Lung (tissue), 17 donors: ENCODE measurements at places on chromosomes 4 and X.

DNA sequence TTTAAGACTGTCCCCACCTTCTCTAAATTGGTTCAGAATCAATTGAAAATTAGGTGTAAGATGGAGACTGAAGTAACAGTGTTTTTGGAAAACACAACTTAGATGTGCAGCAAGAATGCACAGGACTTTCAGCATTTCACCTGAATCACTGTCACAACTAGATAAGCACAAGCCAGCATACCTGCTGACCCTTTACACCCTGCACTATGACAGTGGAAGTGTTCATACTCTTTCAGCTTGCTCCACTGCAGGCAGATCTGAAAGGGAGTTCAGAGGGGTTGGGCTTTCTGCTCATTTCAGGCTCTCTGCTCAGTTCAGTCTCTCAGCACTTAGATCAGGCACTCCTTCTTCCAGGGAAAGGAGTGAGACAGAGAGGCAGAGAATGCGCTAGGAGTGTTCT, 22.8 kb downstream of the DCUN1D4 start:
- H3K27ac ChIP-seq = no peak overlapping the region
- H3K4me1 ChIP-seq = no peaks in the 10 kb centered on the region
- no peaks in the 10 kb centered on the region for H3K27me3 ChIP-seq
- H3K36me3 ChIP-seq = peaks cover 28% of the 10 kb centered on the region
- no peak for DNase-seq

DNA sequence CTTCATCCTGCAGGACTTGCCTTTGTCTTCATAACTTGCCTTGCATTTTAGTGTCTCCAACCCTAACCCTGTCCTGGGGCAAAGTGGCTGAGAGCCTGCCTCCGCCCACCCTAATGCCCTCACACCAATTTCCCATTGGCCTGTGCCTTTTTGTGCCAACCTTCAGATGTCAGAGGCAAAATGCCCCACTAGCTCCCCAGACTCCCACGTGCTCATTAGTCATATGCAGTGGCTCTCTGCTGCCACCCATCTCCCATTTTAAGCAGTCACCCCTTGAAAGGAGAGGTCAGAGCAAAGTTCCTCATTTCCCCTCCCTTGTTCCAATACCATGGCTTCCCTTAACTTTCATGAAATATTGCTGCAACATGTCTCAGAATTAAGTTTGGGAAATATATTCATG, 74.8 kb upstream of the PASD1 start:
- DNase-seq = no peak
- no peaks in the 10 kb centered on the region for H3K27me3 ChIP-seq
- no peaks in the 10 kb centered on the region for H3K36me3 ChIP-seq

DNA sequence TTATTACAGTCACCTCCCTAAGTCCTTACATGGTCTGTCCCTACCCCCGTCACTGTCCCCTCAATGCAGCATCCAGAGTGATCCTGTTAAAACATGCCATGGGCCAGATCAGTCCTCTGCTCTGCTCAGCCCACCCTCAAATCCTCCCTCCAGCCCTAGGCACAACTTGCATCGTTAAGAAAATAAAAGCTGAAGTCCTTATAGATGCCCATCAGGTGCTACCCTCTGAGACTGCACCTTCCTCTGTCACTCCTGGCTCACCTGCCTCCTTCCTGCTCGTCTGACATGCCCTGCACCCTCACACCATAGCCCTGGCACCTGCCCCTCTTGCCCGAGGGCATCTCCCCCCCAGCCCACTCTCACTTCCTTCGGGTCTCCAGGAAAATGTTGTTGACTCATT, 4.1 kb downstream of the STK32B start:
- H3K27ac ChIP-seq = no peak overlapping the region
- no peaks in the 10 kb centered on the region for H3K27me3 ChIP-seq
- DNase-seq = no peak
- H3K36me3 ChIP-seq = no peaks in the 10 kb centered on the region
- no peak overlapping the region for H3K4me3 ChIP-seq

DNA sequence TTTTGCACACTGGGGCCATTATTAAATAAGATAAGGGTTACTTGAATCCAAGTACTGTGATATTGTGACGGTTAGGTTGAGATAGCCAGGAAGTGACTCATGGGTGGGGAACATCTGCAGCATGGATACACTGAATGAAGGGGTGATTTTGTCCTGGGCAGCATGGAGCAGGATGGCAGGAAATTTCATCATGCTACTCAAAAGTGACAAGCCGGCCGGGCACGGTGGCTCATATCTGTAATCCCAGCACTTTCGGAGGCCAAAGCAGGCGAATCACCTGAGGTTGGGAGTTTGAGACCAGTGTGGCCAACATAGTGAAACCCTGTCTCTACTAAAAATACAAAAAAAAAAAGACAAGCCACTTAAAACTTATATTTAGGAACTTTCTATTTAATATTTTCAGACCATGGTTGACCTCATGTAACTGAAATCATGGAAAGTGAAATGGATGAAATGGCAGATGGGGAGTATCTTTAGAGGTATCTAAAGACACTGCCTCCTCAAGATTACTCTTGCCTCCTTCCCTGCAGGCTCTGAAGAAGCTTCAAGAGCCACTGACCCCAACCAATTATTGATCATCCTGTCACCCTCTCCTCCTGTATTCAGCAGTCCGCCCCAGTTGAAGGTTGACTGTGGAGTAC, 3.9 kb upstream of the TRIM60 start:
- no peaks in the 10 kb centered on the region for H3K36me3 ChIP-seq
- no peak overlapping the region for H3K27ac ChIP-seq
- no peaks in the 10 kb centered on the region for H3K27me3 ChIP-seq
- no peak for DNase-seq

GRCh38 chr4:10160281-10160856, 43.8 kb upstream of the WDR1 start:
- H3K27ac ChIP-seq = no peak overlapping the region
- no peaks in the 10 kb centered on the region for H3K4me1 ChIP-seq
- peak; percentile 38 for DNase-seq
- no peak overlapping the region for H3K4me3 ChIP-seq
- H3K27me3 ChIP-seq = no peaks in the 10 kb centered on the region
- H3K36me3 ChIP-seq = no peaks in the 10 kb centered on the region

DNA sequence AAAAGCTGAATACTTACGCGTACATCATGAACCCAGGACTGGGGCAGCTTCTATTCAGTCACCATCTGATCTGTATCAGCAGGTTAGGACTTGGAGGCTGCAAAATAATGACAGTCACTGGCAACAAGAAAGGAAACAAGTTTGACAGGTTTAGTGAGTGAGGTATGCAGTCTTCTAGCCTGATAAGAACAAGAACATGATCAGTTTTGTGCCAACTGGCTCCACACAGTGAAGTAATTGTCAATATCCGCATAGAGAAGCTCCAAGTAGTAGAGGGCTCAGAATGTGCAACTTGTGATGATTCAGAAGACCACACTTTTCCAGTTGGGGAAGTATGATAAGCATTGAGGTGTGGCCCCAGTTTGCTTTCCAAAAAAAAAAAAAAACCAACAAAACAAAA, at the start of gene TMPRSS11F:
TMPRSS11F (minus strand) TSS at position 77 of the 400 bp plus-strand sequence; CDS start at position 28, 49 bp downstream.
- H3K4me1 ChIP-seq = no peaks in the 10 kb centered on the region
- no peak within 1 kb of the TSS for H3K27ac ChIP-seq
- H3K27me3 ChIP-seq = no peaks in the 10 kb centered on the region
- no peak within 1 kb of the TSS for H3K4me3 ChIP-seq
- no peak for DNase-seq

DNA sequence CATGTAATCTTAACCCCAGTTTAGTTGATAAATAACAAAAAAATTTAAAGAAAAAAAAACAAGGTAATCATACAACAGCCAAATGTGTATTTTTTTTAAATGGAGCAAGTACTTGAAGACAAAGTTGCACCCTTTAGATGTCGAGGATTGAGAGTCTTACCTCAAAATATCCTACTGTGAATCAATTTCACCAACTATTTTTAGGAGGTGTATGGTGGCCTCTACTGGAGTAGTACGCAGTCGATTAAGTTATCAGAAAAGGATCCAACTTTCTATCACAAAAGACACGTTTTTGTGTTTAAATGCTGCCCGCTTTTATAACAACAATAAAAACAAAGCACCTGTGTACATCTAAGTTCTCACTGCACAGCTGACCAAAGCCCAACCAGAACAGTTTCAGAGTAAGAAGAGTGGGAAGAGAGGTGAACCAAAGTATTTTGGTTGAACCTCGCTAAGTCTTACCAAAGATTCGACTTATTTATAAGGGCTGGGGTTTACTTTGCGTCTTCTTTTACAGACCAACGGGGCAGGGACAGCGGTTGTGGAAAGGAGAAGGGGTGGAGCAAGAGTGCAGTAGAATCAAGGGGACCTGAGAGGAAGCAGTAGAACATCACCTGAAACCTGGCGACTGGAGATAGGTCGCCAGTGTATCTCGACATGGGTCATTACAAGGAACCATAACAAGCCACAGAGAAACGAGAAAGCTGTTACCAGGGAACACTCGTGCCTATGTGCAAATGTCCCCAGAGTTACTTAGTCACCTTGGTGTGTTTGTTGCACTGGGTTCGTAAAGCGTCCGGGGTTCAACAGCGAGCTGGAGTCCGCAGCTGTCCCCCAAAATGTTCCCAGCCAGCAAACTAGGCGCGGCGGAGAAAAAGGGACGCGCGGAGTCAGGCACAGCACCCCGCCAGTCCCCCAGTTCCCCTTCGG, 1.1 kb downstream of the RPS6KA6 start:
- peak overlapping the region; percentile 56 for H3K4me3 ChIP-seq
- no peak overlapping the region for H3K27ac ChIP-seq
- no peak for DNase-seq
- H3K27me3 ChIP-seq = peaks cover 2% of the 10 kb centered on the region
- H3K36me3 ChIP-seq = no peaks in the 10 kb centered on the region

DNA sequence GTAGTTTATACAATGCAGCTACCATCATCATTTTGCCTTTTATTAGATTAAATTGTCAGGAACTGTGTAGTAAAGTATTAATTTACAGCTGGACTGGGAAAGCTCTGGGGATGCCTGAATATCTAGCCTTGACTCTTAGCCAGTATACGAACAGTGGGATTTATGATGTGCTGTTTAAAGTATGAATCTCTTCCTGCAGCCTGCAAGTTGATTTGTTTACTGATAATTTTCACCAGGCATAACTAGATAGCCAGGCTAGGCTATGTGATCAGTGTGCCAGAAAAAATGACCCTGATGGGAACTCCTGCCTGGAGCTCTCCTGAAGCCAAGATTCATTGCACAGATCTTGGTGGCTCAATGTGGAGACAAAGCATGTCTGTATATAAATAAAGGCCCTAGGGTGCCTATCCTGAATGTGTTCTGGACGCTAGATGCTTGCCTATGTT, 119.2 kb downstream of the SCLT1 start:
- DNase-seq = peak; percentile 82
- H3K27me3 ChIP-seq = no peaks in the 10 kb centered on the region
- H3K27ac ChIP-seq = no peak overlapping the region
- H3K4me1 ChIP-seq = no peaks in the 10 kb centered on the region
- H3K36me3 ChIP-seq = no peaks in the 10 kb centered on the region

DNA sequence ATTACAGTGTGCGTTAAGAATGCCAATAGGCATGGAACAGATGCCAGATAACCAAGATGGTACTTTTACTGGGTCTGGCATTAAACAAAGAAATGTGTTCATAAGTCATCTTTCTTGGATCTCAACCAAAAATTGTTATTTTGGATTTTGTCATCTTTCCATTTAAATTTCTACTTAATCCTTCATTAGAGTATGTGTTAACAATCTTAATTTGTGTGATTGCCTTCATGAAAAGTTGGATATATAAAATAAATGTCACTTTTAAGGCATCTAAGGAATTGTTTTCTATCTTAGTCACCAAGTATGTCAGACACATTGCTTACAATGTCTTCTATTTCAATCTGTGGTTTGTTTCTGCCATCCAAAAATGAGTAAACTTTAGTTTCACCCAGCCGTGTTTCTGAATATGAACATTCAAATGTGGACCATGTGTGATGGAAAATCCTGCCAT, 87.5 kb downstream of the PALLD start:
- no peaks in the 10 kb centered on the region for H3K4me1 ChIP-seq
- no peak for DNase-seq
- H3K36me3 ChIP-seq = no peaks in the 10 kb centered on the region
- no peak overlapping the region for H3K4me3 ChIP-seq

DNA sequence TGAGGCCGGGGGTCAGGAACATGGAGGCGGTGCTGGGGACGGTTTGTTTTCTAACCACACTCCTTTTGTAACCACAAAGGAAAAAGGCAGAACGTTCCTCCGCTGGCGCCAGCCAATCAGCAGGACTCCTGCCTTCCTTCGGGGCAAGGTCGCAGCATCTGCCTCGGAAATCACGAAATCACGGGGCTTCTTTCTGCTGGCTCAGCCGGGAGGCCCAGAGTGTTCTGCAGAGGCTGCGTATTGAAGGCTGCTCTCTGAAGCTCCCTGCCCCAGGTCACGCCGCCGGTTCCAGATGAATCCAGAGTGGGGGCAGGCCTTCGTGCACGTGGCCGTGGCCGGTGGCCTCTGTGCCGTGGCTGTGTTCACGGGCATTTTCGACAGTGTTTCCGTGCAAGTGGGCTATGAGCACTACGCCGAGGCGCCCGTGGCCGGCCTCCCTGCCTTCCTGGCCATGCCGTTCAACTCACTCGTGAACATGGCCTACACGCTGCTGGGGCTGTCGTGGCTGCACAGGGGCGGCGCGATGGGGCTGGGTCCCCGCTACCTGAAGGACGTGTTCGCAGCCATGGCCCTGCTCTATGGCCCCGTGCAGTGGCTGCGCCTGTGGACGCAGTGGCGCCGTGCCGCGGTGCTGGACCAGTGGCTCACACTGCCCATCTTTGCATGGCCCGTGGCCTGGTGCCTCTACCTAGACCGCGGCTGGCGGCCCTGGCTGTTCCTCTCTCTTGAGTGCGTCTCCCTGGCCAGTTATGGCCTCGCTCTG, 9.4 kb downstream of the TMEM187 start:
- no peak overlapping the region for H3K4me3 ChIP-seq
- no peaks in the 10 kb centered on the region for H3K4me1 ChIP-seq
- no peaks in the 10 kb centered on the region for H3K36me3 ChIP-seq

DNA sequence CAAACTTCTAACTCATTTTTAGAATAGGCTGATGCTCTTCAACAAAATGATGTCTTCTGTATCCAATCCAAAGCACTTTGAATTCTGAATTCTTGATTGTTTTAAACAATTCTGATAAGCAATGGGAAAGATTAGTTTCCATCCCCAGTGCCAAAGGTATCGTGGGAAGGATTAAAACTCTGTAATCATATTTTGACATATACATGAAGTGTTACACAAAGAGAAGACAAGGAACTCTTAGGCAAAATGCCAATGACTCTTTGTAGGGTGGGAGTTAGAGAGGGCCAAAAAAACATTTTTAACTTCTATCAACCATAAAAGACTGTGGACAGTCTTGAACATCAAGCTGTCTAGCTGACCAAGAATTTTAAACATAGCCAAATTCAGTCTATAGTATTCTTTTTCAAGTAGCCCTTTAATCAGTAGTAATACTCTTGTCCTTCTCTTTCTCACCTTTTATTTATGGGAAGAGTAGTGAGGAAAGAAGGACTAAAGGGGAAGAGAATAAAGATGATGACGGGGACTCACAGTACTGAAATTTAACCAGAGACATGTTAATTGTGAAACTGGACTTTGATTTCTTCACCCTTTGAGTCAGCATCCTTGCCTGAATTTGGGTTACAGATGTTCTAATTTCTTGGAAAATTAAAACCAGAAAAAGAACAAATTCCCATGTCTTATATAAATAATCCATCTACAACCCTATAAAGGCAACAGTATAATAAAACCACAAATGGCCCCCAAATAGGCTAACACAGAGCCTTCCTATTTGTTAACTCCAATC, 51.8 kb upstream of the VEGFD start:
- no peaks in the 10 kb centered on the region for H3K27me3 ChIP-seq
- no peak overlapping the region for H3K4me3 ChIP-seq
- H3K36me3 ChIP-seq = no peaks in the 10 kb centered on the region
- DNase-seq = peak; percentile 80
- H3K27ac ChIP-seq = no peak overlapping the region
